ENCODE measurements at places on chromosomes 16 and 17. TPM values are rescaled to one million over a fixed set of nuclear protein-coding genes. Genes with fewer than 3 reads are reported as not detected.

CDR2L gene
- total RNA-seq = 13.5 TPM

MYCBPAP gene
- total RNA-seq = not detected

TTYH2 gene
- 3.4 TPM for total RNA-seq

SALL1 gene
- total RNA-seq = 6.9 TPM

UTS2R gene
- total RNA-seq = not detected

KCNH6 gene
- not detected for total RNA-seq

NHLRC4 gene
- 0.74 TPM for total RNA-seq

TOM1L2 gene
- total RNA-seq = 88.6 TPM

SLC25A39 gene
- total RNA-seq = 93.1 TPM

CAPNS2 gene
- 33.9 TPM for total RNA-seq

GRCh38 chr17:77742579-77742978 lies 215.9 kb upstream of the TNRC6C start:
- DNase-seq = no peak

GRCh38 chr17:40345161-40345993 lies 19.2 kb downstream of the GJD3 start:
- DNase-seq = no peak

GRCh38 chr16:15972046-15972868 lies 22.8 kb downstream of the ABCC1 start:
- no peak for DNase-seq

GRCh38 chr17:39903158-39903884 lies 15.1 kb downstream of the GSDMB start:
- no peak for DNase-seq

DNA sequence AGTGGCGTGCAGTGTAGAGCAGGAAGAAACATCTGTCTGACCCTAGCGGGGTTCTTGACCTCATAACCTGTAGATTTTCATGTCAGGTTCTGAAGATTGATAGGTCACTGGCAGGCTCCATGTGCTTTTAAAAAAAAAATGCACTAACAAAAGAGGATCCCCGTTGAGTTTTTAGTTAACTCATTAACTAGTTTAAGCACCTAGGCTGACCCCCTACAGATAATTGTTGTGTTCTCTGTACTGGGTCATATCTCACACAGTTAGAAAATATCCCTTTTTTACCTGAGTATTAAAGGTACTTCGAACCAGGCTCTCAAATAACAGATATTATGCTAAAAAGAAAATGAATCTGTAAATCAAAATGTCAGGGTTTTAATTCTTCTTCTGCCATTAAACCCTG lies 676.6 kb downstream of the CDH11 start:
- DNase-seq = no peak

Measured in vagina (tissue), 2 donors.